ENCODE measurements at places on chromosomes 16 and 17. TPM values are rescaled to one million over a fixed set of nuclear protein-coding genes. Genes with fewer than 3 reads are reported as not detected.
A peak's percentile ranks its signal among the peaks of the same experiment; 100 is the strongest.

MPP2 gene
- 31.4 TPM for total RNA-seq

DNA sequence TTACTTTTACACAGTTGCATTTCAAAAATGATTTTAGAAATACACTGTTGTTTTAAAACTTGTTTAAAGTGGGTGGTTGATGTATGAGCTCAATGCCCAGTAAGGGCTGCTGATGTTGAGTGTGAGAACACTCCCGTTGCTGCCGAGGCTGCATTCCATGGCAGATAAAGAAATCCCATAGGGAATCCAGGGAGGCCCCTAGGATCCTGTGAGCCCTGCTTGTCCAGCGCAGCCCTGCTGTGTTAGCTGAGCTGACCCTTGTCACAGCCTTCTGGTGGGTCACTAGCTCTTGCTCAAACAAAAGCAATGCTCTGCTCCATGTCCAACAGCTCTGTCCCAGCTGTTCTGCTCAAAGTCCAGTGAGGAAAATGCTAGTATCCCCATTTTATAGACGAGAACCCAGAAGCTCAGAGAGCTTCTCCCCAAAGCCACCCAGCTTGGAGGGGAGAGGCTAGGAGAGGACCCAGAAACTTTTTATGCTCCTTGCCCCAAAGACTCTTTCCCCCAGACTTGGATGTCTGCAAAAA is 18.6 kb upstream of the COL1A1 start:
- H3K36me3 ChIP-seq: peaks cover 7% of the 10 kb centered on the region
- H3K4me3 ChIP-seq: no peak overlapping the region
- H3K27ac ChIP-seq: no peak overlapping the region

DNA sequence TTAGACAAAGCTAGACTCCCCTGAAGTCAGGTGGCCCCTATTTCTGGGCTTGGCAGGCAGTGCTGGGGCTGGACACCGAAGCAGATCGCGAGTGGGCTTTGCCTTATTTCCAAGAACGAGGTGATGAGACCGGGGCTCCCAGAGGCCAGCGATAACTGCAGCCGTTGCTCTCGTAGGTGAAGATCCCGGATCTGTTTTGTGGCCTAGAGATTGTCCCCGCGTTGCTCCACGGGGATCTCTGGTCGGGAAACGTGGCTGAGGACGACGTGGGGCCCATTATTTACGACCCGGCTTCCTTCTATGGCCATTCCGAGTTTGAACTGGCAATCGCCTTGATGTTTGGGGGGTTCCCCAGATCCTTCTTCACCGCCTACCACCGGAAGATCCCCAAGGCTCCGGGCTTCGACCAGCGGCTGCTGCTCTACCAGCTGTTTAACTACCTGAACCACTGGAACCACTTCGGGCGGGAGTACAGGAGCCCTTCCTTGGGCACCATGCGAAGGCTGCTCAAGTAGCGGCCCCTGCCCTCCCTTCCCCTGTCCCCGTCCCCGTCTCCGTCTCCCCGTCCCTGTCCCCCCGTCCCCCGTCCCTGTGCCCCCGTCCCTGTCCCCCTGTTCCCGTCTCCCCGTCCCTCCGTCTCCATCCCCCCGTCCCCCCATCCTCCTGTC is 1.5 kb upstream of the TBCD start:
- peaks cover 27% of the 10 kb centered on the region for H3K4me1 ChIP-seq
- H3K27ac ChIP-seq: no peak overlapping the region
- peak overlapping the region; percentile 41 for H3K4me3 ChIP-seq
- H3K36me3 ChIP-seq: peaks cover 31% of the 10 kb centered on the region

- no peak overlapping the region for H3K27ac ChIP-seq
- H3K36me3 ChIP-seq: 0 out of 2 replicates have a peak, but pooled peaks cover 5% of the 10 kb centered on the region
- no peak for DNase-seq
- H3K4me3 ChIP-seq: no peak overlapping the region
Observed at GRCh38 chr17:48606892-48607614, 2.3 kb upstream of the HOXB6 start.

- H3K4me1 ChIP-seq: peaks cover 20% of the 10 kb centered on the region
- H3K36me3 ChIP-seq: no peaks in the 10 kb centered on the region
- H3K27ac ChIP-seq: no peak overlapping the region
Observed at GRCh38 chr16:56551796-56552738, 12.8 kb upstream of the MT4 start.

- H3K27me3 ChIP-seq: peaks cover 65% of the 10 kb centered on the region
- no peak overlapping the region for H3K4me3 ChIP-seq
- H3K27ac ChIP-seq: no peak overlapping the region
Observed at GRCh38 chr16:56672761-56673536, 3.3 kb downstream of the MT1H start.

- no peak overlapping the region for H3K27ac ChIP-seq
- H3K4me1 ChIP-seq: peaks cover 5% of the 10 kb centered on the region
- DNase-seq: no peak
- H3K27me3 ChIP-seq: no peaks in the 10 kb centered on the region
- H3K36me3 ChIP-seq: no peaks in the 10 kb centered on the region
Observed at GRCh38 chr17:17125136-17126084, 80.7 kb downstream of the PLD6 start.

- H3K4me3 ChIP-seq: no peak overlapping the region
- peaks cover 27% of the 10 kb centered on the region for H3K4me1 ChIP-seq
- H3K36me3 ChIP-seq: no peaks in the 10 kb centered on the region
- no peaks in the 10 kb centered on the region for H3K27me3 ChIP-seq
- H3K27ac ChIP-seq: no peak overlapping the region
- DNase-seq: no peak
Observed at GRCh38 chr17:73718362-73718761, 74.1 kb upstream of the SDK2 start.

DNA sequence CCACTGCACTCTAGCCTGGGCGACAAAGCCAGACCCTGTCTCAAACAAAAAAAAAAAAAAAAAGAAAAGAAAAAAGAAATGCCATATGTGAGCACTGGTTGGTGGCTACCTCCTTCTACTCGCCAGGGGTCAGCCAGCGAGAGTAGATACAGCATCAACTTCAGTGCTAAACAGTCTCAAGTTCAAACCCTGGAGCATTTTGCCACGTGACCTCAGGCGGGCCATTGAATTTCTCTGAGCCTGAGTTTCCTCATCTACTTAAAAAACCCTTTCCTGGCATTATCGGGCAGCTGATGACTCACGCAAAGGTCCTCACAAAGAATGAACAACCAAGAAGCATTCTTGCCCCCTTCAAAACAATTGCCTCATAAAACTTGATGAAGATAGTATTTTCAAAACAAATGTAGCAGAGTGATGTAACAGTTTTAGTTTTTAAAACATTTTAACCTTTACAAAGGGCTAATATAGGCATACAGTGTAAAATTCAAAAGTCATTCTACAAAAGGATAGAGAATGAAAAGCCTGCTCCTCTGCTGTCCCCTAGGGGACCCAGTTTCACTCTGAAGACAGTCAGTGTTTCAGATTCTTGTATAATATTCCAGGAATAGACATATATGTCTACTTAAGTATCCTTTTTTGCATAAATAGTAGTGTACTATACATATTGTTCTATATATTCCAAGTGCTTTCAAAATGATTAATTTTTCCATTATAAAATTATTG is 28.4 kb downstream of the DNAH2 start:
- H3K27me3 ChIP-seq: peaks cover 6% of the 10 kb centered on the region
- no peak for DNase-seq
- no peaks in the 10 kb centered on the region for H3K4me1 ChIP-seq
- H3K36me3 ChIP-seq: no peaks in the 10 kb centered on the region
- no peak overlapping the region for H3K4me3 ChIP-seq

Measured in WTC11 (cell line).